ENCODE measurements at places on chromosomes 11 and 22. TPM values are rescaled to one million over a fixed set of nuclear protein-coding genes. Genes with fewer than 3 reads are reported as not detected.

MS4A4E gene
- not detected for total RNA-seq

GPHA2 gene
- total RNA-seq = not detected

FGF19 gene
- total RNA-seq = 0.16 TPM

OR51I1 gene
- total RNA-seq = not detected

SPDYC gene
- total RNA-seq = not detected

OR8D1 gene
- total RNA-seq = not detected

PARVG gene
- not detected for total RNA-seq

PHLDA2 gene
- 70.2 TPM for total RNA-seq

TRIM29 gene
- 178 TPM for total RNA-seq

KRTAP5-2 gene
- total RNA-seq = not detected

BAD gene
- 128 TPM for total RNA-seq

TRPC6 gene
- total RNA-seq = 0.23 TPM

SYT13 gene
- not detected for total RNA-seq

TTC36 gene
- not detected for total RNA-seq

AP5B1 gene
- total RNA-seq = 11.8 TPM

MS4A14 gene
- not detected for total RNA-seq

OR56A1 gene
- total RNA-seq = not detected

CCDC116 gene
- not detected for total RNA-seq

ANO5 gene
- total RNA-seq = not detected

SYT12 gene
- 0.53 TPM for total RNA-seq

GGTLC3 gene
- not detected for total RNA-seq

HEPHL1 gene
- 117 TPM for total RNA-seq

RIBC2 gene
- 0.87 TPM for total RNA-seq

DDX10 gene
- total RNA-seq = 22.0 TPM

PDGFD gene
- total RNA-seq = 0.15 TPM

OR10G4 gene
- not detected for total RNA-seq

PYGM gene
- not detected for total RNA-seq

MLC1 gene
- not detected for total RNA-seq

PPFIBP2 gene
- total RNA-seq = 6.6 TPM

SYT8 gene
- 0.70 TPM for total RNA-seq

RAG2 gene
- total RNA-seq = not detected

CNTN5 gene
- not detected for total RNA-seq

ZBTB16 gene
- 0.08 TPM for total RNA-seq

RAB30 gene
- total RNA-seq = 7.3 TPM

PGAP2 gene
- 19.4 TPM for total RNA-seq

SOX10 gene
- total RNA-seq = not detected

OR2D2 gene
- total RNA-seq = not detected

OR8G1 gene
- total RNA-seq = not detected

MN1 gene
- 22.3 TPM for total RNA-seq

MPZL2 gene
- total RNA-seq = 80.6 TPM

CAPN1 gene
- total RNA-seq = 363 TPM

OR52I1 gene
- not detected for total RNA-seq

CHKB gene
- total RNA-seq = 26.4 TPM

OLFML1 gene
- total RNA-seq = not detected

ROM1 gene
- total RNA-seq = 1.7 TPM

HBD gene
- not detected for total RNA-seq

FADS2 gene
- total RNA-seq = 243 TPM

CHKA gene
- 3.4 TPM for total RNA-seq

APOL5 gene
- not detected for total RNA-seq

ELFN2 gene
- 1.9 TPM for total RNA-seq

GLB1L2 gene
- 1.2 TPM for total RNA-seq

MCM5 gene
- total RNA-seq = 83.5 TPM

P4HA3 gene
- 1.1 TPM for total RNA-seq

HTR3B gene
- total RNA-seq = not detected

IRAG1 gene
- under 0.01 TPM for total RNA-seq

ACR gene
- not detected for total RNA-seq

SEC14L6 gene
- not detected for total RNA-seq

Data from hair follicular keratinocyte (primary cell).